ENCODE measurements at places on chromosomes 2 and 18. TPM values are rescaled to one million over a fixed set of nuclear protein-coding genes. Genes with fewer than 3 reads are reported as not detected.

C2orf15 gene
- not detected for total RNA-seq

AMER3 gene
- not detected for total RNA-seq

FIGN gene
- total RNA-seq, result 1.3 TPM

GPR155 gene
- 3.6 TPM for total RNA-seq

ROCK1 gene
- total RNA-seq, result 40.3 TPM

UGT1A6 gene
- total RNA-seq, result not detected

SDC1 gene
- total RNA-seq, result 152 TPM

COL5A2 gene
- 1,022 TPM for total RNA-seq

METAP1D gene
- 8.3 TPM for total RNA-seq

ASAP2 gene
- total RNA-seq, result 44.6 TPM

UNC80 gene
- total RNA-seq, result not detected

OTX1 gene
- total RNA-seq, result 0.49 TPM

ZNF142 gene
- 20.8 TPM for total RNA-seq

All from hair follicle dermal papilla cell (primary cell).